Stimulated activated CD8-positive, alpha-beta memory T cell treated with anti-CD3 and anti-CD28 coated beads, Interleukin-2, amount 100 ng/mL, for 1 hour (primary cell): ENCODE measurements at places on chromosomes 3 and 15.

- DNase-seq: no peak
Observed at GRCh38 chr15:85116066-85116465, 134.4 kb downstream of the PDE8A start.

GRCh38 chr15:55247311-55247710 lies 42.3 kb downstream of the RAB27A start:
- no peak for DNase-seq

DNA sequence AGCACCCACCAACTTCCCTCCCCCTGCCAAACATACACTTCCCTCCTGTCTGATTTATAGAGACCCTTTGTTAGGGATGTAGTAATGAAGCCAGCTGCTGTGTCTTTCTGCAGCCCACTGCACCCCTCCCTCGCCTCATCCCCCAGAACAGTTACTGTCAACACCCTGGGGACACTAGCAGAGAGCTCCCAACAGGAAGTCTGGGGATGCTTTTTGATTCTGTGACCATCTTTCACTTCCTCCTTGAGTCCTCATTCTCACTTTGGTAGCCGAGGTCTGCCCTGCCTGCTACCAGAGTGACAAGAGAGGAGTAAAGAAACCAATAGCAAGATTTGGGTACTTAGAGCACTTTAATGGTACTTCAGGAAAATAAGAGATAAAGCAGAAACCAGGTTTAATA lies 201.6 kb downstream of the SATB1 start:
- no peak for DNase-seq

DNA sequence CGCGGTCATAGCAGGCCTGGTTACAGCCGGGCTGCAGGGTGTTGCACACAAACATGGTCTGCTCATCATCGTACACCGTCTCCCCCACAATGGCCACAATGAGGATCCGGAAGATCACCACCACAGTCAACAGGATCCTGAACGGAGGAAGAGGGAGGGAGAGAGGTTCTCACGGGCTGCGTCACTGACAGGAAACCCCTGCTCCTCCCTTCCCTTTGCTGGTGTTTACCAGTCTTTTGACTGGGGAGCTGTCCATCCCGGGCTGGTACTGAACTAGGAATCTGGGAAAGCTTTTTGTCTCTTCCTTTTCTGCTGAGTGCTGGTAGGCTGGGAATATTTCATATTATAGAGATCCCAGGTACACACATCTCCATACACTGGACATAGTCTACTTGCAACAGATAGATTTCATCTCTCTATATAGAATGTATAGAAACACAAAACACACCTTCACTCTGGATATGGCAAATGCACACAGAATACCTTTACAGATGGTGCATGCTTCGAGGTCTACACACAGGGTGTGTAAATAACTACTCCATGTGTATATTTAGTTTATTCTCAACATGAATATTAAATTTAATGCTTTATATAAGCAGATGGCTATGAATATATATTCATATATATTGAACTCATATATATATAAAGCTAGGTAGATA lies 1.4 kb downstream of the GJD2 start:
- DNase-seq: no peak

DNA sequence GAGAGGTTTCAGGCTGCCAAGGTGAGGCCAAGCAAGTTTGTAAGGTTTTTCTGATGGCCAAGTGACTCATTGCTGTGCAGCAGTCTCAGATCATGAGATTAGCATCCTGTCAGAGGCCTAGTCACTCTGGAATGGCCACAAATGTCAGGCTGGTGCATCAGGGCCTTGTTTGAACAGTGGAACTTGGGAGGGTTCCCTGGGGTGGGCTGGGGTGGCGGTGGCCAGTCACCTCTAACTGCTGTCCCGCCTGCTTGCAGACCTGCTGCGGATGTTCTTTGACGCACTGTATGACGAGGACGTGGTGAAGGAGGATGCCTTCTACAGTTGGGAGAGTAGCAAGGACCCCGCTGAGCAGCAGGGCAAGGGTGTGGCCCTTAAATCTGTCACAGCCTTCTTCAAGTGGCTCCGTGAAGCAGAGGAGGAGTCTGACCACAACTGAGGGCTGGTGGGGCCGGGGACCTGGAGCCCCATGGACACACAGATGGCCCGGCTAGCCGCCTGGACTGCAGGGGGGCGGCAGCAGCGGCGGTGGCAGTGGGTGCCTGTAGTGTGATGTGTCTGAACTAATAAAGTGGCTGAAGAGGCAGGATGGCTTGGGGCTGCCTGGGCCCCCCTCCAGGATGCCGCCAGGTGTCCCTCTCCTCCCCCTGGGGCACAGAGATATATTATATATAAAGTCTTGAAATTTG lies 2.8 kb upstream of the FAM131A start:
- no peak for DNase-seq

GRCh38 chr3:28586325-28586724 lies 237.7 kb upstream of the AZI2 start:
- no peak for DNase-seq

- no peak for DNase-seq
Observed at GRCh38 chr3:155076888-155077287, 3.2 kb upstream of the MME start.

GRCh38 chr3:58963928-58964503 lies 85.8 kb downstream of the CFAP20DC start:
- DNase-seq: no peak

GRCh38 chr15:36658898-36659639 lies 79.6 kb downstream of the CDIN1 start:
- no peak for DNase-seq

DNA sequence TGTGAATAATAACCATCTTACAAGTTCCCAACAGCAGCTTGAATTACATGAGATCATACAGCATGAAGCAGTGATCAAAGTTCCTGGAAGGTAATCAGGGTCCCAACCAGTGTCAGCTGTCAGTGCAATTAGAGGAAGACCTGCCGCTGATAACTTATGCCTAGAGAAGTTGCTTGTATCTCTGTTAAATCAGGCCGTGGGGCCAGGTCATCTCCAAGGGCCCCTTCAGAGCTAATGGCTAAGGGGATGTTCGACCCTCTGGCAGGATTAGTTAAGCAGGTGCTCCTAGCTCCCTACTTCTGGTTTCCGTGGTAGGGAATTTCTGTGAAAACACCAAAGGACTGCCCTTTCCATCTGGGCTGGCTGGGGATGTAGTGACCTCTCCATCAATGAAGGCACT lies 251.0 kb downstream of the FAM43A start:
- DNase-seq: no peak

- DNase-seq: no peak
Observed at GRCh38 chr15:29680465-29681165, 141.7 kb downstream of the TJP1 start.

DNA sequence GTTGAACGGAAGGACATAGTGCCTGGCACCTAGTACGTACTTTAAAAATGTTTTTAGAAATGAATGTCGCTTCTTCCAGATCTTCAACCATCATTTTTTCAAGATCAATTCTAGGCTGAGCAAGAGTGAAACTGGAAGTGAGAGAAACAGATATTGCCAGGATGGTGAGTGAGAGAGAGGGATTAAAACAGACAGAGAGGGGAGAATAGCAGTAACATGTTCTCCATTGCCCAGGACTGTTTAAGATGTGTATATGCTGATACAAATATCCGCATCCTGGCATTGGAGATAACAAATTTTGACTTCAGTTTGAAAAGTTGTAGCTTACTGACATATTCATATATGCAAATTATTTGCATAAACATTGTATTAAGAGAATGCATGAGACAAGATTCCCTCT lies 1156.1 kb downstream of the TBL1XR1 start:
- no peak for DNase-seq

DNA sequence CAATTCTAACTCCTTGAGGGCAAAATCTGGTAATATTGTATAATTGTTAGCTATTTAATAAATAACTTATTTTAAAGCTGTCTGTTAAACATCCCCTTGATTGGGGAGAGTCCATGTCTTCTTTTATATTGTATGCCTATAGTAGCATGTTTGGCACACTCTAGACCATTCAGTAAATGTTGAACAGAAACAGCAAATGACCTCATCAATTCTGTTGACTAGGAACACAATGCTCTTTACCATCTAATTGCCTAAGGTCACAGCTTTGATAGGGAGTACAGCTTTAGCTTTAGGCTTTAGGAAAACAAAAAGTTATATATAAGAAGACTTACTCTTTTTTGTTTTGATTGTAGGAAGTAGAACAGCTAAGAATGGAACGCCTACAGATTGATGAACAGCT lies 27.0 kb downstream of the DNAJC19 start:
- DNase-seq: no peak

- no peak for DNase-seq
Observed at GRCh38 chr3:122167630-122168029, 15.8 kb upstream of the CASR start.

DNA sequence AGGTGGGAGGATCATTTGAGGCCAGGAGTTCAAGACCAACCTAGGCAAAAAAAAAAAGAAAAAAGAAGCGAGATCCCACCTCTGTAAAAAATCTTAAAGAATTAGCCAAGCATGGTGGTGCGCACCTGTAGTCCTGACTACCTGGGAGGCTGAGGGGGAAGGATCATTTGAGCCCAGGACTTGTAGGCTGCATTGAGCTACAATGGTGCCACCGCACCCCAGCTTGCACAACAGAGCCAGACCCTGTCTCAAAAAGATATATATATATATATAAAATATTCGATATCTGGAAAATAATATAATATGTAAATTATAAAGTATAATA lies 1.1 kb upstream of the IMP3 start:
- no peak for DNase-seq

DNA sequence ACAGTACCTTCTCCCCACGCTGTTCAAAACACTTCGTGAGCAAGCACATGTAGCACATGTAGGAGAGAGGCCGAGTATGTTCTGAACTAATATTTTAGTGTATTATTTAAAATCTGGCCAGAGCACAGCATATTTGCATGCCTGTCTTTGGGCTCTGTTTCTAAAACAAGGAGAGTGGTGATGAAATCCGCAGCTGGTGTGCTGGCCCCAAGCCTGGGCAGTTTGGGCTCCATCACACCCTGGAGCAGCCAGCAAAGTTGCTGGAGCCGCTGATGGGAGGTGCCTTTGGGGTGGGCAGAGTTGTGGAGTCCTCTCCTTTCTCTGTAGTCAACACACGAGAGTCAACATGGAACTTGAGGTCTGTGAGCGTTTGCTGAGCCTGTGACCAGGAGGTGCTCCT lies 116.6 kb downstream of the SLCO3A1 start:
- DNase-seq: no peak

GRCh38 chr15:49309889-49310288 lies 113.2 kb upstream of the FGF7 start:
- DNase-seq: no peak
